NCI-H2081 (cell line): ENCODE measurements at places on chromosomes 5 and 9.

DNA sequence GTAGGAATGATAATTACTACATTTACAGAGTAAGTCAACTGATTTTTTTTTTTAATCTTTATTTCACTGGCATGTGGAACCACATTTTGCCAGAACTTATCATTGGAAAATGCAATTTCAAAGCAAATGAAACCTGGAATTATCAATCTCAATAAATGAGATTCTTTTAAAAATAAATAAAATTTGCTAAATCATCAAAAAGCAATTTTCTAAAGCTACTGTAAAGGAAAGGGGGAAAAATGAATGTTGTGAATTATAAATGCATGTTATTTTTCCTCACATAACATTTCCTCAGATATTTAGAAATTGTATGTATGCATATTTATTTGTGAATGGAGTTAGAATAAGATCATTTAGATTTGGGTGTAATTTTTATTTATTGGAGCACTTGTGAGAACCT is 89.9 kb upstream of the GRHPR start:
- DNase-seq, result no peak

DNA sequence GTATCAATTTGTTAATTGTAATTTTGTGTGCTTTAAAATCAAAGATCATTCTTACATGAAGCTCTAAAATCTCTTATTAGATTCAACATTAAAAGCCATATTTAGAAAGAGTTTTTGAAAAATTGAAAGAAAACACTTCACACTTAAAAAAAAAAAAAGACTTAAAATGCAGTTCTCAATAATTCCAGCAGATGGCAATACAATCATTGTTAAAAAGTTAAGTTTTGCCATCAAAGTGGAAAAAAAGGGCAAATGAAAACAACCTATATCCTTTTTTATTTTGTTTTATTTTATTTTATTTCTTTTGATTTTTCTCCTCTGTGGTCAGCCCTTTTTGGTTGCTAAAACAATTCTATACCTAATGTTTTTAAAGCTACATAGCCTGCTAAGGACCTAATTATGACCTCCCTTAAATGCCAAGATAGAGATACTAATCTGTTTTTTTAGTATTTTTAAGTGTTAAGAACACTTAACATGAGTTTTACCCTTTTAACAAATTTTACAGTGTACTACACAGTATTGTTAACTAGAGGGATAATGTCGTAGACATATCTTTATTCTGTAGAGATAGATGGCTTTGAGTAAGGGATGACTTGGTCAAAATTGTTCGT is 154.2 kb upstream of the DAB2 start:
- DNase-seq, result peak; percentile 22

- DNase-seq, result no peak
Measured at GRCh38 chr5:159762921-159763320, 153.4 kb upstream of the ADRA1B start.

DNA sequence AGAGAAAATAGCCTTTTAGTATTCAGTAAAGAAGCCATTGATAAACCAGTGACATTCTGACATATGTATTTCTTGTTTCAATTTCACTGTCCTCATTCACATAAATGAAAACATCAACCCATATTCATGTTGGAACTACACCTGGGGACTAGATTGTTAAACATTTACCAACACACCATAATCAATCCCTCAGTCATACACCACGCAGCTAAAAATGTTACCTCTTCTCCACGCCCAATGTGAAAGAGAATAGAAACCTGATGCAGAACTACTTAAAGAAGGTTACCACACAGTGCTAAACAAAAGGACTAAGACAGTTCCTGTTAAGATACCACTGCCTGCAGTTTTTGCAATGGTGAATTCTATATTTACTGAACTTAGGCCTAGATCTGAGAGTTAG is 518.9 kb downstream of the PRELID2 start:
- no peak for DNase-seq

- DNase-seq, result no peak
Measured at GRCh38 chr5:39713250-39713916, 288.6 kb upstream of the DAB2 start.

- DNase-seq, result no peak
Measured at GRCh38 chr5:61417851-61418250, 85.8 kb downstream of the ZSWIM6 start.

- DNase-seq, result no peak
Measured at GRCh38 chr5:40374853-40375252, 304.9 kb upstream of the PTGER4 start.

GRCh38 chr5:64794053-64794770 is 25.5 kb downstream of the CWC27 start:
- DNase-seq, result no peak

DNA sequence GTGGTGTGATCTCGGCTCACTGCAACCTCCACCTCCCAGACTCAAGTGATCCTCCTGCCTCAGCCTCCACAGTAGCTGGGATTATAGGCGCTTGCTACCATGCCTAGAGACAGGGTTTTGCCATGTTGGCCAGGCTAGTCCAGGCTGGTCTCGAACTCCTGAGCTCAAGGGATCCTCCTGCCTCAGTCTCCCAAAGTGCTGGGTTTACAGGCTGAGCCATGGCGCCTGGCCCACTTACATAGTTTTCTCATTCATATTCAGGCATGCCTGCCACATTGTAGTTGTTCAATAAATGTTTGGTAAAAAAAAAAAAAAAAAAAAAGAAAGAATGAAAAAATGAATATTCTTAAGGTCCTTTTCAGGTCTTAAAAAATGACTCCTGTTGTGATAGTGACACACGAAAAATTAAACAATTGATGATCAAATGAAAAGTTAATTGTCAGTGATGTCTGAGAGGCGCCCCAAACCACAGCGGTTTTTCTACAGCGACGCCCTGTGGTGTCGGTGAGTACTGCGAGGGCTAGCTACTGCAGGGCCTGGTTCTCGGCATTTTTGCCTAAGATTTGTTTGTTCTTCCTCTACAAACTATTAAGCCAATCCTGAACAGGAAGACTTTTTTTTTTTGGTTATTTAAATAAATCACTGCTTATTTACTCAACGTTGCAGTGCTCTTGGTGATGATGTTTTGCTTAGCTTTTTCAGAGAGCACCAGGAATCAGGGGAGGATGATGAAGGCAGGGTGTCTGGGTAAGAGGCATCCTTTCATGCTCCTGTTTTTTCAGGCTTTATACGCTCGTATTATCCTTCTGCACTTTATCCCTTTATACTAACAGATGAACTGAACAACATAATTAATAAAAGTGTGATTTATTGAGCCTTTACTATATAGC is 67.0 kb upstream of the DPYSL3 start:
- no peak for DNase-seq

- no peak for DNase-seq
Measured at GRCh38 chr5:131254741-131255140, 9.1 kb upstream of the CDC42SE2 start.

DNA sequence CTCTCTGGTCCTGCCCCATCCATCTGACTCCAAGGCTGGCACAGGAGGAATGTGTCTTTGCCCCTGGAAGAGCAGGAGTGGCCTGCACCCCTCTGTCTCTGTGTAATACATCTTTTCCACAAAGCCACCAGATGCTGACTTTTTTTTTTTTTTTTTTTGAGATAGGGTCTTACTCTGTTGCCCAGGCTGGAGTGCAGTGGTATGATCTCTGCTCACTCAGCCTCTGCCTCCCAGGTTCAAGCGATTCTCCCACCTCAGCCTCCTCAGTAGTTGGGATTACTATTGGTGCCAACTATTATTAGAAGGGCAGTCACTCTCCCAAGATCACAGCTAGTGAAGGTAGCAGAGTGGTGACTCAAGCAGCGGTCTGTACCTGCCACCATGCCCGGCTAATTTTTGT is 19.6 kb downstream of the SPRY4 start:
- DNase-seq, result no peak

GRCh38 chr5:147483961-147484707 is 25.7 kb downstream of the DPYSL3 start:
- DNase-seq, result peak; percentile 94

- no peak for DNase-seq
Measured at GRCh38 chr9:76932757-76933156, 26.8 kb upstream of the PRUNE2 start.

- DNase-seq, result peak; percentile 64
Measured at GRCh38 chr5:37837414-37838032, 2.3 kb downstream of the GDNF start.

DNA sequence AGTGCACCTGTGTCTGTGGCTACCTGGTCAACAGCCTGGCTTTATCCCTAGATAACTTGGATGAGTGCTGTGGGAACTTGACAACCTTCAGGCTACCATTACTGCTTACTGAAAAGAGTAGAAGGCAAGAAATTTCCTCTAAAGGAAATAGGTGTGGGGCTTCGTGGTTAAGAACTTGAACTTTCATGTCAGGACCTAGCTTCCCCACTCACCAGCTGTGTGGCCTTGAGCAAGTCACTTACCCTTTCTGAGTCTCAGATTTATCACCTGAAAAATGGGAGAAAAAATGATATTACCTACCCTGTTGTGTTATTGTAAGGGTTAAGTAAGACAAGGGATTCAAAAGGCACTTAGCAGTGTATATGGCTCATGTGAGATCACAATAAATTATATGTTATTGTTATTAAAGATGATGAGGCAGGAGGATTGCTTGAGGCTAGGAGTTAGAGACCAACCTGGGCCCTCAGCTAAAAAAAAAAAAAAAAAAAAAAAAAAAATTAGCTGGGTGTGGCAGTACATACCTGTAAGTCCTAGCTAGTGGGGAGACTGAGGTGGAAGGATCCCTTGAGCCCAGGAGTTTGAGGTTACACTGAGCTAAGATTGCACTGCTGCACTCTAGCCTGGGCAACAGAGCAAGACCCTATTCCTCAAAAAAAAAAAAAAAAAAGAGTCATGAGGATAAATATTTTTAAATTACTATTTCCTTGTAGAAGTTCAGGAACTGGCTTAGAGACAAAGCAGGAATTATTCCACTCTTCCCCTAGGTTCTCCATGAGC is 97.0 kb upstream of the SPRY4 start:
- no peak for DNase-seq

DNA sequence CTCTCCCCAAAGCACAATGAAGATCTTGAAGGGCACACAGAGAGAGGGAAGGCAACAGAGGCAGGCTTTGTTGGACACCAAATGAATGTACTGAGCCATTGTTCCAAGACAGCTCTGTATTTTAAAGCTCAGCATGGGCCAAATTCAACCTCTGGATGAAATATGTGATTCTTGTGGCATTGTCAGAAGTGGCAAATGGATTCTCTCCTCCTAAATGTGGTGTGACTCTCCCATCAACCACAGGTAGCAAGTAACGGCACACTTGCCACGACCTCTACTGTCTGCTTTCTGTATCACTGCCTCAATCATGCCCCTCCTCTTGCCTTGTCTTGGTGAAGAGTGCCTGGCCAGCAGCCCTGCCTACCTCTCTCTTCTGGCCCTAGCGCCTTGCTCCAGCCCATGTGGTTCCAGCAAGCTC is 6.1 kb upstream of the MOB3B start:
- DNase-seq, result no peak

DNA sequence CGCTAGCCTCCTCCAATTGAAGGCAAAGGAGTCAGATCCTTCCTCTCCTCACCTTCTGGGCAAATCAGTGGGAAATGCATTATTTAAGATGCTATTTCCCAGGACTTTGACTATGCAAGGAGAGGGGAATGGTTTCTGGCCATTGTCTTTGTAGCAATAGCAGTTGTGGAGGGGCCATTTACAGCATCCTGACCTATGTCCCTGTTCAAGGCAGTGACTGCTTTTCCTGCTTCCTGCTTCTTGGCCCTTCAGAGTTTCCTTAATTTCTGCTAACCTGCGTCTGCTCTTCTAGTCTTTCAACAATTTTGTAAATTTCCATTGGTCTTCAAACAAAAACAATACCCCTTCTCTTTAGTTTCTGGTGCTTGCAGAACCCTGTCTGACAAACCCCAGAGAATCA is 72.8 kb upstream of the PPARGC1B start:
- no peak for DNase-seq

DNA sequence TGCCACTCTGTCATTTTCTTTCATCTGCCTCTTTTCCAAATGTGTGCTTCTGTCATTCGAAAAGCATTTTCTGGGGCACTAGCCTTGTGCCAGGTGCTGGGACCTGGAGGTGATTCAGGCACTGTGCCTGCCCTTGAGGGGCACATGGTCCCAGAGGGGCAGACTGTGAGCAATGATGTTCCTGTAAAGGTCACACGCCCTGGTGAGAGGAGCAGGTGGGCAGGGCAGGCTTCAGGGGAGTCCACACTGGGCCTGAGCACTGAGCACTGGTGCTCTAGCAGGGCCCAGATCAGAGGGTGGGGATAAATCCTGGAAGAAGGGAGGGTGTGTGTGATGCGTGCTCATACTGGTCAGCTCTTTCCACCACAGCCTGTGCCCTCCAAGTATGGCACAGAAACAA is 77.8 kb downstream of the COL15A1 start:
- DNase-seq, result no peak

DNA sequence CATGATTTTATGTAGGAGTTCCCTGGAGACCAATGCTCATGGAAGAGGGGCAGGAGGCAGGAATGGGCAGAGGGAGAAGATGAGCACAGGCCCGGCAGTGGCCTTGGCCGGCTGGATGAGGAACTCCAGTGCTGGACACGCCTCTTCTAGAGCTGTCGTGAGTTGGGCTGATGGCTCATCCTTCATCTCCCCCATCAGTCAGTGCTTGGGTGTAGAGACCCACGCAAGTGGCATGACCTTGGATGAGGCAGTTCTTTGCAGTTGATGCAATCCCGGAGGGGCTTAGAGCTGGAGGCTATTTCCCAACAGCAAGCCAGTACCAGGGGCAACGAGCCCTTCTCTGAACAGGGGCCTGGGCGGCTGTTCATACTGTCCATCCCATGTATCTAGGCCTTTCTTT is 25.5 kb upstream of the ARAP3 start:
- DNase-seq, result no peak

DNA sequence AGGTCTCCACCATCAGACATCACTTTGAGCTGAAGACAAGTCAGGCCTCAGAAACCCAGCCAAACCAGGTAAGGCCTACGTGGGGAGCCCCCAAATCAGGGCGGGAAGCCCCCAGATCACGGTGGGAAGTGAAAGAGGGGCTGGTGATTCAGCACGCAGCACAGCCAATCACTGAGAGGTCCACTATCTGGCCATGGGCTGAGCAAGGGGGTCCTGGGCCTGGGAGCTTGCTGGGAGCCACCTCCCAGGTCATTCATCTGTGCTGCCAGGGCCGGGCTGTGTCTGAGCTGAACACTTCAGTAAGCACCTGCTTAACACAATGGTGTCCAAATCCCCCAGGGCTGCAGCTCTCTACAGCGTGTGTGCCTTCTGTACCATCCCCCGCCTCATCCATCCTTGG is 15.5 kb downstream of the MED10 start:
- DNase-seq, result no peak

DNA sequence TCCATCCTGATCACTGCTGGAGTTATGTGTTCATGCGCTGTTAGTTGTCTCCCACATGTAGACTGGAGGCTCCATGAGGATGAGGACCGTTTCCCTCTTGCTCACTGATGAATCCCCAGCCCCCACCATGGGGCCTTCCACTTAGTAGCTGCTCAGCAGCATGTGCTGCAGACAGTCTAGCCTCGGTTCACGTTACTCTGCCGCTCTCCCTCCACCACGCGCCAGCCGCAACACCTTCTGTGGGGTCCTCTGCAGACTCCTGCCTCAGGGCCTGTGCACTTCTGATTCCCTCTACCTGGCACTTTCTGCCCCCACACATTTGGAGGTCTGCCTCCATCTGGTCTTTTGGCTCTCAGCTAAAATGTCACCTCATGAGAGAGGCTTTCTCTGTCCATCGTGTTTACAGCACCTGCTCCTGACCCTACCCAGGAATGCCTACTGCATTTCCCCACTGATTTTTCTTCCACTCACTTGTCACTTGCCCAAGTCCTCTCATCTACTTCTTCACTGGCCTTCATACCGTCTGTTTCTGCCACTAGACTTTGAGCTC is 36.3 kb downstream of the STK10 start:
- no peak for DNase-seq
